ENCODE measurements at places on chromosomes 2 and 18. TPM values are rescaled to one million over a fixed set of nuclear protein-coding genes. Genes with fewer than 3 reads are reported as not detected.

DNA sequence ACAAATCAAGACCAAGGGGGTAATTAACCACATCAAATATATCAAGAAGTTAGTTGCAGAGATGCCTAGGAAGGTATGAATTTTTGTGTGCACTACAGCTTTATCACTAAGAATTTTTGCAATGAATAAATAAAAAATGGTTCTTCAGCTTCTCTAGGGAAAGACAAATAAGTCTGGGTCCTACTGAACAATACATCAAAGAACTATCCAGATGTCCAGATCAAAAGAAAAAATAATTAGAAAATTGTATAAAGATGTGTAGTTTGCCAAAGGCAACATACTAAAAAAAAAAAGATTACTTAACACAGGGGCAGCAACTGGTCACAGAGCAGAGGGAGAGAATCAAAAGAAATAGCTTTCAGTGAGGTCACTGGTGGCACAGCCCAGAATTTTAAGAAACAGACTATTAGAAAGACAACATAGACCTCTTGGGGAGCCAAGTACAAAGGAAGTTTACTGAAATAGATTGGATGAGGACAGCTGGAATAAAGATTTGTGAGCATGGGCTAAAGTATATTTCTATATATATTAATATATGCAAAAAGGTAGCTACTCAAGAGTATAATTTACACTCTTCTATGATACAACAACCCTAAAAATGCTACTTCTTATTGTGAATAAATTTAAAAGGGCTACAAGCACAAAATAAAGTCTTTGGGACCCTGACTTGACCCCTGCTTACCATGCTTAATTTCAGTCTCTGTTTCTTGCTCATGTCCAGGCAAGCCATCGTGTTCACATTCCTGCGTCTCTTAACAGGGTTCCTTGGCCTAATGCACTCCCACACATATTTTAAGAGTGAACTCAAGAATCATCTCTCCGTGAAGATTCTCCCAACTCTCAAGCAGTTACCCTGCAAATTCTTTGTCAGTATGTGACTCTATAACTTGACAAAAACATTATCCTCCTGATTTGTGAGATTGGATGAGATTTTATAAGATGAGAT, 99.0 kb upstream of the GRB14 start:
- DNase-seq = peak; percentile 82

The APCDD1 gene
- 15.3 TPM for polyA plus RNA-seq

GRCh38 chr2:72214429-72215143, 66.9 kb upstream of the CYP26B1 start:
- DNase-seq = peak; percentile 56

DNA sequence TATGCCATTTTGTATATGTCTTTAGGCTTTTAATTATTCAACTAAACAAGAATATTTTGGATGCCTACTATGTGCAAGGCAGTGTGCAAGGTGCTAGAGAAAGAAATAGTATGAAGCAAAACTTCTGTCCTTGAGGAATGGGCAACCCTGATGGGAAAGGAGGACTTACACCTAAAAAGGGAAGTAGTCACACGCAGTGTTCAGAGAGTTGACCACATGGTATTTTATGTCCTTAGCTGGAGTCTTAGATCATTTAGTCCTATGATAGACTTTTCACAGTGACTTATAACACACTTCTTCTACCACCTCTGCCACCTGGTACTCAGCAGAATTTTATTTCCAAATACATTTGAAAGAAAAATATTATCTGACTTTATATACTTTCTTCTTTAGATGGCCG, 291.6 kb downstream of the PLCL1 start:
- DNase-seq = no peak

DNA sequence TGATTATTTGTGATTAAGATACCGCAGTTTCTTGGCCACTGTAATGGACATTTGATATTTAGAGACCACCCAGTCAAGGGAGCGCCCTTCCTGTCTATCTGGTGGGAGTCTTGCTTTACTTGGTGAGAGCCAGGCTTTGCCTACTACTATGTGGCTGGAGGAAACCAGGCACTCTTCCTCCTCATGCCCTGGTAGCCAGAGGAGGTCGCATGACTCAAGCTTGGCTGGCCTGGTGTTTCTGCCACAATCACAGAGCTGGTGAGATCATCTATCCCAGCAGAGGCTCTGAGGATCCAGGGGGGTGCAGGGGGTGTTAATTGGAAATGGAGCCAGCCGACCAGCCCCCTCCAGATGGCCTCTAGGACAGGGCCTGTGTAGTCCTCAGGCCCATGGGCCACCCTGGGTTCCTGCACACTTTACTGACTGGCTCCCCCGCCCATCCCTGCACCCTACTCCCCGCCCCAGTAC, 46.8 kb upstream of the BIN1 start:
- DNase-seq = peak; percentile 96

The MC5R gene
- not detected for polyA plus RNA-seq

DNA sequence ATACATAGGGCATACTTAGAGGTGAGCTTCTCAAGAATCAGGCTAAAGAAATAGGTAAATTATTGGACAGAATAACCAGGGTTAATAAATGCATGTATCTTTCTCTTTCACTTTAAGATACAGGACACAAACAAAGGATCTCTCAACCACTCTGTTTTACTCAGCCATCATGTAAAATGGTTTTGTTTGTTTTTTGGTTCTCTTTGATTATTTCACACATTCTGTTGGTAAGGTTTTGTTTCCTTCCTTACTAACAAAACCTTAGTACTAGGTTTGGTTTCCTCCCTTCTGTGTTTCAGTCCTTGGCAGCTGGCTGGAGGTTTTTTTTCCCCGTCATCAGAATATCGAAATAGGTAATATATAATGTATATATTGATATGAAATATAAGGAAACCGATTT, 1506.8 kb upstream of the TMEFF2 start:
- no peak for DNase-seq

The ATF2 gene
- polyA plus RNA-seq = 64.5 TPM

DNA sequence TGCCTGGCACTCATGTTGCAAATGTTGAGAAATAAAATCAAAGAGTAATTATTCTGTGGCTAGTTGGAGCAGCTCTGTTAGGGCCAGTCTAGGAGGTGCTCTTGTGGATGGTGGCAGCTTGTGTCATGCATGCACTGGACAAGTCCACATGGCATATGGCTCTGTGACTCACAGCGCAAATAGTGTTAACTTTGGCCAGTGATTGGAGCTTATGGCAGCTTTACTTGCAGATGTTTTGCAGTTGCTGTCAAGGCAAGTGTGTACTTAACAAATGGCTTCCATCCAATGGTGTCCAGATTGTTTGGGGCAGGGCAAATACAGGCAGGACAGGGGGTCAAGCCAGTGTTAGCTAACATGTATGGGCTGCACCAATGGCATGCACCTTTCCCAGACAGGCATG, 26.1 kb upstream of the TMX3 start:
- DNase-seq = peak; percentile 4

The RAD51AP2 gene
- polyA plus RNA-seq = 0.02 TPM

- no peak for DNase-seq
These were observed 739.1 kb upstream of the ZEB2 start for GRCh38 chr2:145258903-145259579.

DNA sequence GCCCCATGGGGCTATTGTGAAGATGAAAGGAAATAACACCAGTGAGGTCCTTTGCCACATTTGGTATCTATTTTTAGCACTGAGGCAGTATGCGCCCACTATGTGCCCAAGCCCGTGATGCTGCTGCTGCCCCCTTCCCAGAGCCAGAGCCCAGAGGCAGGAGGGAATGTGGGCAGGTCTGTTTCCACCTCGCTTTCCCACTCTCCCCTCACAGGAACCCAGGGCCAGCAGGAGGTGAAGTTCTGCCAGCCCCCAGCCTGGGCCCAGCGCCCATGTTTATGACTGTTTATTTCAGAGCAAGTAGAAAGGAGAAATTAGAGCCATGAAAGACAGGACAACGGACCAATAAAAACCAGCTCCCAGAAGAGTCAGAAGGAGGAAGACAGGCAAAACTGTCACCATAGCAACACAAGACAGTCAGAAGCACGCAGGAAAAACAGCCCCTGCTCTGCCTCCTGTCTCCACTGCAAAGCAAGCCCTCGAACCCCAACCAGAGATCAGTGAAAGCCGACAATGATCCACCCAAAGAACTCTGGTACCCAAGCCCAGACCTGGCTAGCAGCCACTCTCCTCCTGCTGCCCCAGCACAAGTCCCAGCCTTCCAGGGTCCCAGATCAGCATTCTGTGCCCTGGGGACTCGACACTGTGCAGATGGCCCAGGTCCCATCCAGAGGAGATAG, 1.4 kb downstream of the CYRIA start:
- DNase-seq = peak; percentile 89

The SOX11 gene
- polyA plus RNA-seq = 1.2 TPM

The GATA6 gene
- 1.4 TPM for polyA plus RNA-seq

DNA sequence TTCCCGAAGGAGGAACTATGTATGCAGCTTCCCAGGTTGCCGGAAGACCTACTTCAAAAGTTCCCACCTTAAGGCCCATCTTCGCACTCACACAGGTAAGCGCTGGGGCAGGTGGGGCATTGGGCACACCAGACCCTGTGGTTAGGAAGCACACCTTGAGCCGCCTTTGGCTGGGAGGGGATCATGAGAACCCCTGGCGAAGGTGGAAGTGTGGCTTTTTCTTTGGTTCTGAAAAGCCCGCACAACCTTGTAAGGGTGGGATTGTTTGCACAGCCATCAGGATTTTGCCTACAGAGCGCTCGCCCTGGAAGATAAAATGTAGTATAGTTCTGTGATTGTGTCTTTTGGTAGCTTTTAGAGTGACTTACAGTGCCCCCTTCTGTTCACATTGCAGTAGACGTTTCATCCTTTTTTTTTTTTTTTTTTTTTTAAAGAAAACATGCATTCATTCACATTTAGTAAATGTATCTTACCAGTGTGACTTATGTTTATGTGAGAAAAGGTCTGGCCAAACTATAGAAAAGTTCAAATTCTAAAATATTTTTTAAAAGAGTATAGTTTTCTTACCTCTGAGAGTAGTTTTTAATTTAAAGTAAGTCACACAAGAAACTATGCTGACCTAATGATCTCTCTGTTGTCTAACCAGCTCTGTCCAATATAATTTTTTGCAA, 5.3 kb downstream of the KLF11 start:
- DNase-seq = peak; percentile 79

GRCh38 chr2:218643751-218644310, 15.6 kb downstream of the ZNF142 start:
- DNase-seq = no peak

GRCh38 chr2:171025214-171025613, 96.2 kb downstream of the GORASP2 start:
- DNase-seq = no peak

The ZBTB7C gene
- polyA plus RNA-seq = 0.19 TPM

GRCh38 chr2:237244976-237245646, 159.4 kb downstream of the COPS8 start:
- peak; percentile 97 for DNase-seq

- DNase-seq = no peak
These were observed 9.6 kb downstream of the FBXO15 start for GRCh38 chr18:74137920-74138538.

DNA sequence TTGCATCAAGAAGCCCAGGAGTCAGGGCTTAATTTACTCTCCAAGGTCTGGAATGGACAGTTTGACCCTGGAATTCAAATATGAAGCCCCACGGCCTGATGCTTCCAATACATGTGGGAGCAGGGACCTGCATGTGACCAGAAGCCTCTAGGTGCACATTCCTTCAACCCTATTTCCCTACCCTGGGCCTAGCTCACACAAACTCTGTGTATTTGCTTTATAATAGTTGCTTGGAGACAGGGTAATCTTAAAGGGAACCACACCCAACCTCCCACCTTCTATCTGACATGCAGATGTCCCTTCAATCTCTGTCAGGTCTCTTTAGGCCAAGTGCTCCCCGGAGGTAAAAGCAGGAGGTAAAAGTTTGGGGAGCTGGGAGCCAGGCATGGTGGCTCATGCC, 55.4 kb upstream of the PPP1CB start:
- no peak for DNase-seq

DNA sequence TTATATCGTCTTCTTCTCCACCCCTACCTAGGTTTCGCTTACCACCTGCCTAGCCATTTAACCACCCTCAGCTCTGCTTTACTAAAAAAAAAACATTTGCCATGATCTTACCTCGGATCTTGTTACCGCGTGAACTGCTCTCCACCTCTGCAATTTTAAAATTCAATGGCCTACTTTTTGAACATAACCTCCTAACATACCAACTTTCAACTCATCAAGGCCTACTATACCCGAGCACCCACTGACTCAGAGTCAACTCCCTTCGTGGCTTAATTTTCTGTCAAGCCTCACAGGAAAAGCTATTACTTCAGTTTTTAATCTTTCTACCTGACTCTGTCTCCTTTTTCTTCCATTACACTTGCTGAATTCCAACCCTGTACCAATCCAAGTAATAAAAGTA, 55.7 kb downstream of the ATAD2B start:
- DNase-seq = no peak

- peak; percentile 80 for DNase-seq
These were observed 65.4 kb upstream of the ACAA2 start for GRCh38 chr18:49878567-49879270.

The ZNF532 gene
- polyA plus RNA-seq = 57.3 TPM

The CYRIA gene
- polyA plus RNA-seq = 3.6 TPM

- DNase-seq = peak; percentile 84
These were observed 49.0 kb downstream of the SETBP1 start for GRCh38 chr18:44729631-44730101.

DNA sequence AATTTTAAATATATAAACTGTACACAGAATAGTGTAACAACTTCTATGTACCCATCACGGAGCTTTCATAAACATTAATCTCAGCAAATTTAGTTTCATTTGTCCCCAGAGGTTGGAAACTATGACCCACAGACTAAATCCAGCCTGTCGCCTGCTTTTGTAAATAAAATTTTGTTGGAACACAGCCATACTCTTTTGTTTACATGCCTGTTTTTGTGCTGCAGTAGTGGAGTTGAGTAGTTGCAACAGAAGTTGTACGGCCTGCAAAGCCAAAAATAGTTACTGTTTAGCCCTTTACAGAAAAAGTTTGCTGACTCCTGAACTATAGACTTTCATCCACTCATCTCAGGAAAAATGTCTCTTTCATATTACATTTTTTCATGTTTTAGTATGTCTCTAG, 39.8 kb downstream of the RBM45 start:
- DNase-seq = no peak

DNA sequence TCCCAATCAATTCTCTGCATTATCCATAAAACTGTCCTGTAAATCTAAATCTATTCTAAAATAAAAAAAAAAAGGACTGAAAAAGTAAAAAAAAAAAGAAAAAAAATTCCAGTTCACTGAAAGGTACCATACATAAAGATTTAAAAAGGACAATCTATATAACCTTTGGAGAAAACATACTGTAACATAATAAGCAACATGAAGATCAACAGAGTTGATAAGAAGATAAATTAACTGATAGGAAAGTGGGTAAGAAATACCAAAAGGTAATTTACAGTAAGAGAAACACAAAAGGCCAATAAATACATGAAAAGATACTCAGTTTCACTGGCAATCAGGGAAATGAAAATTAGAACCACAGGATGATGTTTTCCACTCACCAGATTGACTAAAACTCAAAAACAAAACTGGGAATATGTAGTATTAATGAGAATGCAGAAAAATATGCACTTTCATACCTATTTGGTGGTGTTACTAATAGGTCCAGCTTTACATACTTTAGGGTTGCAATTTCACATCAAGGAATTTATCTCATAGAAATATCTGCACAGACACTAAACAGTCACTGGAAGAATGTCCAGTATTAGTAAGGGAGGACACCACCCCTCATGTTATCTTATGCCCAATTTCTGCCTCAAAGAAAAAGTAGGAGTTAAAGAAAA, 48.3 kb upstream of the SEMA4C start:
- DNase-seq = no peak

GRCh38 chr2:21644266-21644665, 520.5 kb downstream of the TDRD15 start:
- DNase-seq = no peak
